ENCODE measurements at places on chromosomes 4 and X.

DNA sequence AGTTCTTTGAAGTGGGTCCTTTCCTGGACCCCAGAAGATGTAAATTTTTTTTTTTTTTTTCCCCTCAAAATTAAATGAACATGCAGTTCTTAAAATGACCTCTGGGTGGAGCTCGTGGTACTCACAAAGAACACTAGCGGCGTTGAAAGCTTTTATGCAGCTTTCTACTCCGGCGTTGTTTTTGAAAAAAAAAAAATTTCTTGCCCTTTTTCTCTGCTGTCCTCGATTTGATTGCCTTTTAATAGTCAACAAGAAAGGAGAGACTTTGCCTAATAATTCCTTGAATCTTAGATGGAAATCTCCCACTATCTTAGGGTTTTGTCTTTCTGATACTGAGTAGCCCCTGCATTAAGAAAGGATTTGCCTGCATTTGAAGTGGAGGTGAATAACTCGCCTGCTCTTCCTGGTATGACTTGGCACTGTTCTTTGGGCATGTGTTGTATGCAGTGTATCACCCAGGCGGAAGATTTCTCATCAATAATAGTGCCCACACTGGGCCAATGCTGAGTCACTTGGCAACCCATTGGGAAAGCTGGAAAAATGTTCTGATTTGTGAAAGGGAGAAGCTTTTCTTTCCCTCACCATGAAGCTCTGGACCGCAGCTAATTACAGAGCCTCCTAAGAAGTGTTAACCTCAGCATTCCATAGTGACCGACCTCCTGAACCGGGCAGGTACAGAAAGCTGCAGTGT lies 104.0 kb downstream of the PHEX start:
- DNase-seq: no peak

- no peak for DNase-seq
Measured at GRCh38 chrX:122135070-122135469, 1049.0 kb upstream of the GRIA3 start.

- no peak for DNase-seq
Measured at GRCh38 chrX:129836827-129837226, 6.9 kb downstream of the ZDHHC9 start.

DNA sequence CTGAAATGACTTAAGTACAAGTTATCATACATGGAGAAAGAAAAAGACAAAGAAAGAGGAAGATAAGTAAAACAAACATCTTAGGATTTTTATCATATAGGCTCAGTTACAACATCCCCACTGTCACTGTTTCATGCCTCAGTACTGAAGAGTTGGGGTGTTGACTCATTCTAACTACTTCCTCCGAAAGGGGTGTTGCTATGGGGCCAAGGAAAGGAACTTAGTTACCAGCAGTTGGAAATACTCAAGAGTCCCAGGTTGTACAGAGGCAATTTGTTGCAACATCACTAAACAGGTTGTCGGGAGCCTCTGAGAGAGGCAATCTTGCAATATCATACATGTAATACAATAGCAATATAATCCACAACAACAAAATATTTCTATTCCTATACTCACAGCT lies 1264.7 kb downstream of the PCDH7 start:
- no peak for DNase-seq

DNA sequence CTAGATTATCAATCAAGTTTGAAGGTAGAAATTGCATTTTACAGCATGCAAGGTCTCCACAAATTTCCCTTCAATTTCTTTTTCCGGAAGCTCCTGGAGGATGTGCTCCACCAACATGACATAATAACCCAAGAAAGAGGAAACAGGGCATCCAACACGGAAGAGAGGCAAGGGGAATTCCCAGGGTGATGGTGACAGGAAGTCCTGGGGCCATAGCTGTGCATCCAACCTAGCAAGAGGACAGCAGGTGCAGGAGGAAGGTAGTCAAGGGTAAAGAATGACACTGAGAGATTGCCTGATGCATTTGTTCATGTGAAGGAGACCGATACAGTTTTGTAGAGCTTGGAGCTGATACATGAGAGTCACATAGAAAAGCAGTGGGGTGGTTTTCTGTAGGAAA lies 115.7 kb upstream of the LSM6 start:
- no peak for DNase-seq
